Upper lobe of right lung (tissue), 1 donor: ENCODE measurements at places on chromosomes 13 and 19. TPM values are rescaled to one million over a fixed set of nuclear protein-coding genes. Genes with fewer than 3 reads are reported as not detected.
A peak's percentile ranks its signal among the peaks of the same experiment; 100 is the strongest.

- peak overlapping the region; percentile 70 for H3K4me3 ChIP-seq
- peaks cover 8% of the 10 kb centered on the region for H3K4me1 ChIP-seq
- peaks cover 61% of the 10 kb centered on the region for H3K27me3 ChIP-seq
- no peaks in the 10 kb centered on the region for H3K36me3 ChIP-seq
These were observed 2.9 kb upstream of the PCDH8 start for GRCh38 chr13:52851137-52851962.

DNA sequence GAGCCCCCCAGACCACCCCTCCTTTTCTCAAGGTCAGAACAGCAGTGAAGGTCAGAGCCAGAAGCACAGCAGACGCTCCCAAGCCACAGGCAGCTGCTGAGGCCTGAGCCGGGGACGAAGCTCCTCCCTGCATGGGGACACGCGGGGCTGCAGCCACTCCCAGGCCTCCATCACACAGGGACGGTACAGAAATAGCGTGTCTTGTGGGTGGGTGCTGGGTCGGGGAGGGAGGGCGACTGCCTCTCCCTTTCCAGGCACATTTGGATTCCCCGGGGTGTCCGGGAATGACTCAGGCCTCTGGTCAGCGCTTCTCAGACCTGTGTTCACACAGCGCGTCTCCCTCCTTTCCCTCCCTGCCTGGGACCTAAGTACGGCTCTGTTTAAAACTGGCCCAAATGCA, 33.2 kb downstream of the RASA3 start:
- no peak overlapping the region for H3K27ac ChIP-seq
- H3K36me3 ChIP-seq, result no peaks in the 10 kb centered on the region
- H3K27me3 ChIP-seq, result no peaks in the 10 kb centered on the region
- H3K4me1 ChIP-seq, result peaks cover 4% of the 10 kb centered on the region
- no peak overlapping the region for H3K4me3 ChIP-seq

Gene NECTIN2
- 108 TPM for total RNA-seq

DNA sequence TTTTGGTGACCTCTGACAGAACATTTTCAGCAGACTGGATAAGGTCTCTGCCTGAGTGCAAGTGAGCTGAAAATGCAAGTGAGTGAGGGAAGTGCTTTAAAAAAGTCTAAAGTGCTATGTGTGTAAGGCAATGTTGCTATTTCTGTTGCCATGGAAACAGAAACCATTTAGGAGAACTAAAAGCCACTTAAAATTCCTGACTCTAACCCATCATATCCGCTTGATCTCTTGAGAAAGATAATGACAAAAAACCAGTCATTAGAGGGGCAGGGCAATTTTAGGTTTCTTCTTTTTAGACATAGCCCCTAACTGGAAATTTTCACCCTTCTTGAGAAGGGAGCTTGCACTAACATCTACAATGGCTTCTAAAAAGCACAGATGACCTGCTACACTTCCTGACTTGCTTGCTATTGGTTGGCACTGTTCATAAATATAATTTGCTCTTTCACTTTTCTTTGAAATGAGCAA, at the start of gene CYSLTR2:
Gene CYSLTR2 (plus strand): TSS at position 458 of the 468 bp plus-strand sequence. CDS start 52,889 bp downstream, outside the sequence.
- no peak for DNase-seq
- H3K4me1 ChIP-seq, result peaks cover 7% of the 10 kb centered on the region
- no peaks in the 10 kb centered on the region for H3K36me3 ChIP-seq
- H3K27ac ChIP-seq, result peak within 1 kb of the TSS; percentile 56

- H3K4me1 ChIP-seq, result no peaks in the 10 kb centered on the region
- H3K4me3 ChIP-seq, result no peak overlapping the region
- no peak for DNase-seq
- no peaks in the 10 kb centered on the region for H3K36me3 ChIP-seq
- no peak overlapping the region for H3K27ac ChIP-seq
These were observed 80.2 kb downstream of the DPF1 start for GRCh38 chr19:38143847-38144246.

Gene HSPB6
- 41.3 TPM for total RNA-seq

DNA sequence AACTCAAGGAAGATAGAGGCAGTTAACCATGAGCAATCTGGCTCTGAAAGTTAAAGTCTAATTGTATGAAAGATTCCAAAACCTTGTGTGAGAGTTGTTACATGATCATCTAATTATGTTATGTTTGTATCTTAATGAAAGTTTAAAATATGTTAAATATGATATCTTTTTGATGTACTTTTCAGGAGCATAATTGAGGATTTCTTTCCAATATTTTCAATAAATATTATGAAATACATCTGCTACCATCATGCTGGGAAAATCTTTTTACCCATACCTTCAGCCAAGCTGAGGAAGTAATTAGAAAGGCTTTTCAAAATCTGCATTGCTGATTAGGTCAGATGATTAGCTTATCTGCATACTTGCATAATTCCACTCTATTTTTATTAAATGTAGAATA, 318.4 kb downstream of the KLF12 start:
- no peaks in the 10 kb centered on the region for H3K36me3 ChIP-seq
- no peaks in the 10 kb centered on the region for H3K4me1 ChIP-seq
- no peak for DNase-seq
- no peak overlapping the region for H3K4me3 ChIP-seq
- no peak overlapping the region for H3K27ac ChIP-seq

DNA sequence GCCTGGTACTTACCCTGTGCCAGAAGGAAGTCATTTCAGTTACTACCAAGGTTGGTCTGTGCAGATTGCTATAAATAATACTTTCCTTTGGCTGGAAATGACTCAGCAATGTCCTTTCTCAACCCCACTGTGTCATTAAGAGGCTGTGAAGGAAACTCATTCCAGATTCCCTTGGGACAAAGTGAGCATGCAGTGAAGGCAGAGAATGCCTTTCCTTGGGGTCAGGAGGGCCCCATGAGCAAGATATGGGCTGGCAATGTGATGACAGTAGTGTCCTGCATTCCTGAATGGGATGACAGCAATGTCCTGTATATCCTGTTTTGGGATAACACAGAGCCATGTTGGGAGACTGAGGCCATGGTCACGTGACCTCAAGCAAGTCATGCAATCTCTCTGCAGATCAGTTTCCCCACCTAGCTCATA, 213.1 kb upstream of the TMTC4 start:
- no peak overlapping the region for H3K27ac ChIP-seq
- DNase-seq, result no peak

Gene NLRP7
- total RNA-seq, result not detected

Gene MYO1F
- total RNA-seq, result 106 TPM

- no peaks in the 10 kb centered on the region for H3K4me1 ChIP-seq
- no peak for DNase-seq
- no peak overlapping the region for H3K27ac ChIP-seq
- no peak overlapping the region for H3K4me3 ChIP-seq
These were observed 71.9 kb upstream of the IPO5 start for GRCh38 chr13:97881556-97881955.

DNA sequence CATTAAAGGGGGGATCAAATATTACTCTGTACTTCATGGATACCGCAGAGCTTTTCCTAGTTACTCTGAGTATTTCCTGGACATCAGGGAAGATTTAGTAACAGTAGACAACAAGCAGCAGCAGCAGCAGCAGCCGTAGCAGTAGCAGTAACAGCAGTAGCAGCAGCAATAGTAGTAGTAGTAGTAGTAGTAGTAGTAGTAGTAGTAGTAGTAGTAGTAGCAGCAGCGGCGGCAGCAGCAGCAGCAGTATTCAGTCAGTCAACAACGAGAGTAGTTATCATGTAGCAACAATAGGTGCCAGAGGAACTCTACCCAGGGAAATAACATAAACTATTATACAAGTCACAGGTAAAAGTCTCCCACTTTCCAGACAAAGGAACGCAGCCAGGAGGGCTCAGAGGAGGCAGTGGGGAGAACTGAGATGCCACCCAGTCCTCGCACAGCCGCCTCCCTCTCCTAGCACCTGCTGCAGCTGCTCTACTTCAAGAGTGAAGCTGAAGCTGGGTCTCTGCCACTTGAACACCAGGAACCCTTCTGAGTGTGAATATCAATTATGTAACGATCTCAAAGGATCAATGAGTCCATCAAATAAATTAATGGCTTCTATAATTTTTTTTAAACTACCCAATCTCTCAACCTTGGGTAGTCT, 1.3 kb upstream of the DOCK9 start:
- H3K27me3 ChIP-seq, result no peaks in the 10 kb centered on the region
- no peaks in the 10 kb centered on the region for H3K36me3 ChIP-seq
- H3K27ac ChIP-seq, result peak overlapping the region; percentile 75
- peaks cover 23% of the 10 kb centered on the region for H3K4me1 ChIP-seq

DNA sequence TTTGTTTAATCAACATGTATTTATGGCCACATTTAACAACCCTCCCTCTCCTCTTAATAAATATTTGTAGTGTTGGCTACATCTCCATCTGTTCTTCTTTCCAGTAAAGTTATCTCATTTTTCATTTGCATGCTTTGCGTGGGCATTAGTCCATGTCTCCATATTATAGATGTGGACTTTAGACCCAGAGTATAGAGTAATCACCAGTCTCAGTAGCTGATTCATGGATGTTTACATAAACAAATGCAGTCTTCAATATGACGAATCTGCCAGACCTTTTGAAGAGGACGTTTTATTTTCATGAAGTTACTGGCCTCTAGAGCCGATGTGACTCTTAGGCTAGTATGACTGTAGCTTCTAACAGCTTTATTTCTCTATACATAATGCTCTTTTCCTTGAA, 1546.2 kb downstream of the OLFM4 start:
- H3K4me1 ChIP-seq, result no peaks in the 10 kb centered on the region
- H3K4me3 ChIP-seq, result no peak overlapping the region
- H3K36me3 ChIP-seq, result no peaks in the 10 kb centered on the region
- no peak overlapping the region for H3K27ac ChIP-seq

DNA sequence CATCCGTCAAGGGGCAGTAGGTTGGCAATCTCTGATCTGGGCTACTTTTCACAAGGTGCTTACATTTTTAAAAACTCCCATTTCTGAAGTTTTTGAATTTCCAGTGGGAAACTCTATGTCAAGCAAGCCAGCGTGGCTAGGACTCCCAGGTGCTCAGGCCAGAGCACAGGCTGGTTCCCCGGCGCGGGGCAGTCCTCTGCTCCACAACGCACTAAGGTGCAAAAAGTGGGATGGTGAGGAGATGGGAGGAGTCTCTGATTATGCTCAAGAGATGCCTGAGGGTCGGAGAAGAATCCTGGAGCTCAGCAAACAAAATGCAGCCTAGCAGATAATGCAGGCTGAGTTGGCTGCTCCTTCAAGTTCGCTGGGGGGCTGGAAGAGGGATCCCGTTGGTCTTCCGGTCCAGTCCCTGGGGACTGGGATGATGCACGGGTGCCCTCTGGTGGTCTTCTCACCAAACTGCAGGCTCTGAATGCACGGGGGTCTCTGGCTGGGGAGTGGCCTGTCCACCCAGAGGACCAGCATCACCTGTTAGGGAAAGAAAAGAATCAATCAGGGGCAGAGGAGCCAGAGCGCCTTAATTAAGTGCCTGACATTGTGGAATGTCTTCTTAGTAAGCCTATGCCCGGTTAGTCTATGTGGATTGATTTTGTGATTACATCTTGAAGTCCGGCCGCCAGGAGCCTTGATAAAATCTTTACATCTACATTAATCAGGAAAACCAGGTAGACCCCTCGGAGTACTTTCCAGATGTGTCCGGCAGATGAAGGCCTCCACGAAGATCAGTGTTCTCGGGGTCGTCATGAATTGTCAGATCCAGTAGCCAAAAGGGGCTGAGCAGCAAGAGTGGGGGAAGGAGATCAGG, 244.4 kb upstream of the MAB21L1 start:
- no peaks in the 10 kb centered on the region for H3K27me3 ChIP-seq
- no peak overlapping the region for H3K27ac ChIP-seq
- H3K4me3 ChIP-seq, result no peak overlapping the region
- no peaks in the 10 kb centered on the region for H3K36me3 ChIP-seq
- no peak for DNase-seq

GRCh38 chr19:27765397-27765796, 1447.6 kb downstream of the UQCRFS1 start:
- no peaks in the 10 kb centered on the region for H3K27me3 ChIP-seq
- no peaks in the 10 kb centered on the region for H3K4me1 ChIP-seq
- DNase-seq, result no peak
- no peak overlapping the region for H3K27ac ChIP-seq
- H3K36me3 ChIP-seq, result no peaks in the 10 kb centered on the region

DNA sequence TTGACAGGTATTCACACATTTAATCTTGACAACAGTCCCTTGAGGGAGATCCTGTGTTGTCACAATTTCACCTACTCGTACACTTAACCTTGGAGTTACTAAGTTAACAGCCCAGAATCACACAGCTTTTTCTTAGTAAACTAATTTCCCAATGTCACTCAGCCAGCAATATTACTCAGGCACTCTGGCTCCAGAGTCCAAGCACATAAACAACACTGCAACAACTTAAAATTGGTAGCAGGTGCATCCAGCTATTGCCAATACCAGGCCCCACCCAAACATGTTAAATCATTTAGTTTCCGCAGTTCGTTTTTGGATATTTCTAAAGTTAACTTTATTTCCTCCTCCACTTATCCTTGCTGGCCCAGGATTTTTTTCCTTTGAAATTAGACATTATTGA, 32.7 kb downstream of the LIG4 start:
- no peaks in the 10 kb centered on the region for H3K4me1 ChIP-seq
- H3K4me3 ChIP-seq, result no peak overlapping the region
- H3K27ac ChIP-seq, result no peak overlapping the region
- no peak for DNase-seq
- no peaks in the 10 kb centered on the region for H3K27me3 ChIP-seq
- no peaks in the 10 kb centered on the region for H3K36me3 ChIP-seq

DNA sequence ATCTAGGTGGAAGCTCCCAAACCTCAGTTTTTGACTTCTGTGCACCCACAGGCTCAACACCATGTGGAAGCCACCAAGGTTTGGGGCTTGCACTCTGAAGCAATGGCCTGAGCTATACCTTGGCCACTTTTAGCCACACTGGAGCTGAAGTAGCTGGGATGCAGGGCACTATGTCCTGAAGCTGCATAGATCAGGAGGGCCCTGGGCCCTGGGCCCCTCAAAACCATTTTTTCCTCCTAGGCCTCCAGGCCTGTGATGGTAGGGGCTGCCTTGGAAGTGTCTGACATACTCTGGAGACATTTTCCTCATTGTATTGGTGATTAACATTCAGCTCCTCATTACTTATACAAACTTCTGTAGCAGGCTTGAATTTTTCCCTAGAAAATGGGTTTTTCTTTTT, 273.7 kb downstream of the FGF9 start:
- no peaks in the 10 kb centered on the region for H3K36me3 ChIP-seq
- no peak overlapping the region for H3K4me3 ChIP-seq
- no peaks in the 10 kb centered on the region for H3K4me1 ChIP-seq
- DNase-seq, result no peak

- H3K27me3 ChIP-seq, result no peaks in the 10 kb centered on the region
- H3K27ac ChIP-seq, result peak overlapping the region; percentile 92
These were observed 59.6 kb downstream of the MYO9B start for GRCh38 chr19:17135001-17135853.

Gene MCEMP1
- total RNA-seq, result 97.9 TPM

DNA sequence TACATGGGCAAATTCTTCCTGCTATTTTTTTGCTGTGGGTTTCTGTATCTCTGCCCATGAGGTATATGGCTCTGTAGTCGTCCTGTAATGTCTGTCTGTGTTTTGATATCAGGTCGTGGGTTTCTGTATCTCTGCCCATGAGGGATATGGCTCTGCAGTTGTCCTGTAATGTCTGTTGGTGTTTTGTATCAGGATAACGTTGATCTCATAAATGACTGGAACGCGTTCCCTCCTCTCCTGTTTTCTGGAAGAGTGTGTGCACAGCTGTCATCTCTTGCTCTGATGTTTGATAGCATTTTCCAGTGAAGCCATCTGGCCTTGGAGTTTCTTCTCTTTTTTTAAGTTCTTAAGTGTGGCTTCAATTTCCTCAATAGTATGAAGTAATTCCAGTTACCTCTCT, 57.2 kb downstream of the SOX1 start:
- H3K4me1 ChIP-seq, result no peaks in the 10 kb centered on the region
- no peak overlapping the region for H3K4me3 ChIP-seq
- DNase-seq, result no peak
- no peak overlapping the region for H3K27ac ChIP-seq
- H3K36me3 ChIP-seq, result no peaks in the 10 kb centered on the region
- peaks cover 11% of the 10 kb centered on the region for H3K27me3 ChIP-seq
